Stimulated activated CD4-positive, alpha-beta T cell treated with anti-CD3 and anti-CD28 coated beads, Interleukin-1b, Interleukin-23, amount 100 ng/mL, for 48 hours (primary cell): ENCODE measurements at places on chromosomes 12 and 14.
A peak's percentile ranks its signal among the peaks of the same experiment; 100 is the strongest.

GRCh38 chr12:78914859-78915331 is 50.3 kb downstream of the SYT1 start:
- no peak for DNase-seq

- DNase-seq, result no peak
Observed at GRCh38 chr14:24270537-24271133, 762 bp downstream of the RABGGTA start.

GRCh38 chr12:127607146-127607725 is 659.7 kb upstream of the TMEM132C start:
- DNase-seq, result no peak

GRCh38 chr14:64971943-64972791 is at the start of gene RAB15:
Gene RAB15 (minus strand): TSS chr14:64972336. CDS start chr14:64972076, 260 bp downstream.
- peak; percentile 16 for DNase-seq

GRCh38 chr14:26959972-26960660 is 362.3 kb upstream of the NOVA1 start:
- no peak for DNase-seq

DNA sequence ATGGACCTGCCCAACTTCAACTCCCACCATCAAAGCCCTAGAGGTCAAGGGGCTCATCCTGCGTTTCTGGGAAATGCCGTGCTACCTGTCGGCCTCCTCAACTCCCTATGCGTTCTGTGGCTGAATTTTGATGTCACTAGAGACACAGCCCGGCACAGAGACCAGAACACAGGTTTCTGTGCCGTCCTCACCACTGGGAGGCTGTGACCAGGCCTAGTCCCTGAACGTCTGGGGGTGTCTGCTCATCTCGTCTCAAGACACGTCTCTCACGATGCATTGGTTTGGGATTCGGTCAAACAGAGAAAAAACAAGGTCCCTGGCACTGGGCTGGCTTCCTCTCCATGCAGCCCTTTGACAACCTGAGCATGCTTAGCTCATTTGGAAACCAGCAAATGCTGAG is 33.5 kb downstream of the SLC15A4 start:
- DNase-seq, result no peak

- DNase-seq, result no peak
Observed at GRCh38 chr12:130299574-130299973, 38.1 kb upstream of the PIWIL1 start.

DNA sequence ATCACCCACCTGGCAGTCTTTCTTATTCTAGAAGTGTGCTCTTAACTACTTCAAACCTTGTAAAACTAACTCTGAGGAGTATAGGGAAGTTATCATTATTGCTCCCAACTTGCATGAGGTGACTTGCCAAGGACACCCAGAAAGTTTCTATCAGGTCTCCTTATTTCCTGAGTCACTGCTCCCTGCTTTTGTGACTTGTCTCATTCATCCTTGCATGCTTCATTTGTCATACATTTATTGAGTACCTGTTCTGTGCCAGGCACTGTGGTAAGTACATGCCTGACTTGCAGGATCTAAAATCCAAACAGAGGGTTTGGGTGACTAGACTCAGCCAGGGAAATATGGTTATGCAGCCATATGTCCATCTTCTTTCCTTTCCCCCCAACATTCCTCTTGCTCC is 25.5 kb downstream of the CFAP251 start:
- no peak for DNase-seq

GRCh38 chr12:109720152-109720856 is 6.7 kb downstream of the FAM222A start:
- no peak for DNase-seq

- no peak for DNase-seq
Observed at GRCh38 chr14:72709916-72710611, 183.8 kb downstream of the DPF3 start.

- DNase-seq, result no peak
Observed at GRCh38 chr12:105912882-105913678, 225.7 kb downstream of the NUAK1 start.

DNA sequence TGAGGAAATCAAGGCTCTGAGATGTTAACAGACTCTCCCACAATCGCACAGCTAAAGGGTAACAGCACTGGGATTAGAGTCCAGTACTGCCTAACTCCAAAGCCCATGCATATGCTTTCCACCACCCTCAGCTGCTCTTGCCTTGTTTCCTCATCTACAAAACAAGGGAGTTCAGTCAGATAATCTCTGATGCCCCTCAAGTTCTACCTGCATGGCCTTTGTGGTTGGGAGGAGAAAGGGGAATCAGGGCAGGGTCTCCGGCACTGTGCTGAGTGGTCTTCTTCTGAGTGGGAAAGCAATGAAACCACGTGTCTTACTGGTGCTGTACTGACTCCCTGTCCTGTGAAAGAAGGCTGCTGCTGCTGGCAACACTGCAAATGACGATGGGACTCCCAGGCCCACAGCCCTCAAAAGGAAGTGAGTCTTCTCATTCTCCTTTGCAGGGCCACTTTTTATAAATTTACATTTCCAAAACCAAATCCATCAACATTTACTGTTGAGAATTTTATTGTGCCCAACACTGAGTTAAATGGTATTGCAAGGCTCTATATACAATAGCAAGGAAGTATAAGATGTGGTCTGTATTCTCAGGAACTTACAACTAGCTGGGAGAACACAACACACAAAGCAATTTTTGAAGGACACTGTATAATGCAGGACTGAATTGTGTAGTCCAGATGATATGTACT is 19.7 kb upstream of the DUSP16 start:
- no peak for DNase-seq

- peak; percentile 54 for DNase-seq
Observed at GRCh38 chr14:104137297-104138097, 890 bp upstream of the KIF26A start.

DNA sequence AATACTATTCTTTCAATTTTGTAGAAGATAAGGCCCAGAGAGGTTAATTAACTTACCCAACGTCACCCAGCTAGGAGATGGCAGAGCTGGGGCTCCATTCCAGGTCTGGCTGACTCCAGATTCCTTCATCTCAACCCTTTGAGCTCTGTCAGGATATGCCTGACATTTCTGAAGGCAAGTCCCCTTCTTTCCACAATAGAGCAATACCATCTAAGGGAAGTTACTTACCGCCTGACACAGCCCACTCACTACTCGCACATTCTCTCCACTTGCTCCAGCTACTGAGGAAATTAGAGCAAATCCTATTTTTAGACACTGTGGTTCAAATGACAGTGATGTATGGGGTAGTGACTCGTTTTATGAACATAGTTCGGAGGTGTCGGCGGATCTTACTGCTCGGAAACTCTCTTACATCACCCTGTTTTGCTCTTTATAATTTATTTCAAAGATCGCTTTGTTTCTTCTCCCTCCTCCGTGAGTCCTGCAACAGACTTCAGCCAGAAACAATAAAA is 2.0 kb upstream of the WSCD2 start:
- no peak for DNase-seq

DNA sequence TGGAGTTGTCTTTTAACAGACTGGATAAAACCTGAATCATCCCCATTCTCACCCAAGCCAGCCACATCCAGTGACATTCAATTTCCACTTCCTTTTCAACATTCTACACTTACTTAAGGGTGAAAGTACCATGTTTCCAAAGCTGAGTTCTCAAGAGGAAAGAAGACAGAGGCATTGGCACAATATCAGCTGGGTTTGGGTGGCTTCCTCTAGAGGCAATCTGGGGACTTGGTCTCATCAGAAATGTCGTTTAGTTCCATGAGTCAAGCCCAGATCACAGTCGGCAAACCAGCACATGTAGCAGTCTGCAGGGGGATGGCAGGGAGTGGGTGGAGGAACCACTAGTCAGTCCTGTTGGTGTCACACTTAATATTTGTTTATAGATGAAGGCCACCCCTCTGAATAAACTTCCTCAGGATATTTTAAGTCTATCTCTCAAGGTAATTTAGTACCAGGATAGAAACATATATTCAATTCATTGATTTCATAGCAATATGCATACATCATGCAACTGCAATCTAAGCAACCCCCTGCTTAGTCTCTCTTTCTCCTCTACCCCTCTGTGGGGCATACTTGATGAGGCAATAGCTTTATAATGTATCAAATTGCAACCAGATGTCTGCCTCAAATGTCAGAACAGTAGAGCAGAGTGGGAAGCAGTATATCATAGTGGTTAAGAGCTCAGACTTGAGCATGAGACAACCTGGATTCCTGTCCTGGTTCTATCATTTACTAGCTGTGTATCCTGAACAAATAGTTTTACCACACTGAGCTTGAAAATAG is 3.0 kb downstream of the SRRM4 start:
- no peak for DNase-seq

- no peak for DNase-seq
Observed at GRCh38 chr12:537772-538171, 78.0 kb downstream of the B4GALNT3 start.

- DNase-seq, result no peak
Observed at GRCh38 chr14:33332497-33332896, 393.8 kb downstream of the NPAS3 start.

DNA sequence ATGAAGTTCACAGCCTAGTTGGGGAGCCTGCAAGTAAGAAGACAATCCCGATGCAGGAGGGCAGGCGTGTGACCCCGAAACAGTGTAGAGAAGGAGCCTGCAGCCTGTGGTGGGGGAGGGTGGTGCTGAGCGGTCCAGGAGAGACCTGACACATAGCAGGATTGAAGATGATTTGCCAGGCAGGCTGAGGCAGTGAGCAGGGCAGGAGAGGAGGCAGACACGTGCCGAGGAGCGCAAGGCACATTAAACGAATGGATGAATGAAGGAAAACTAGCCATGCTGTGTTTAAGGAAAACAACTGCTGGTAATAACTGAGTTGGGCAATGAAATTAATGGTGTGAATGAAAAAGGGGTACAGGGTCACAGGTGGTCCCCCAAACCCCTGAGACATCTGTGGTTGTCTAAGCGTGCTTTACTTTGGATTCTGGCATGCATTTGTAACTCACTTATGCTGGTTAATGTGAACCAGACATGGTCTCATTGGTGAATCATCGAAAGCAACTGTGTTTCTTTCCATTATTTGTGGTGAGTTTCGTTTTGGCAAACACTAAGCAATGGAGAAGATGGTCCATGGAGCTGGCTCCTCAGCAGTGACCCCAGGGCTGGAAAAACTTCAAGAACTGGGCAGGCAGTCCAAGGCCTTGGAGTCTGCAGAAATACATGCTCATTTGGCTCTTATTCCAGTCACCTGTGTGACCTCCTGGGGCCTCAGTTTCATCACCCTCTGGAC is 96.9 kb upstream of the EVL start:
- no peak for DNase-seq

GRCh38 chr14:50516091-50516490 is 16.3 kb downstream of the MAP4K5 start:
- DNase-seq, result no peak

GRCh38 chr14:104108570-104109541 is 23.4 kb downstream of the ASPG start:
- DNase-seq, result peak; percentile 0

DNA sequence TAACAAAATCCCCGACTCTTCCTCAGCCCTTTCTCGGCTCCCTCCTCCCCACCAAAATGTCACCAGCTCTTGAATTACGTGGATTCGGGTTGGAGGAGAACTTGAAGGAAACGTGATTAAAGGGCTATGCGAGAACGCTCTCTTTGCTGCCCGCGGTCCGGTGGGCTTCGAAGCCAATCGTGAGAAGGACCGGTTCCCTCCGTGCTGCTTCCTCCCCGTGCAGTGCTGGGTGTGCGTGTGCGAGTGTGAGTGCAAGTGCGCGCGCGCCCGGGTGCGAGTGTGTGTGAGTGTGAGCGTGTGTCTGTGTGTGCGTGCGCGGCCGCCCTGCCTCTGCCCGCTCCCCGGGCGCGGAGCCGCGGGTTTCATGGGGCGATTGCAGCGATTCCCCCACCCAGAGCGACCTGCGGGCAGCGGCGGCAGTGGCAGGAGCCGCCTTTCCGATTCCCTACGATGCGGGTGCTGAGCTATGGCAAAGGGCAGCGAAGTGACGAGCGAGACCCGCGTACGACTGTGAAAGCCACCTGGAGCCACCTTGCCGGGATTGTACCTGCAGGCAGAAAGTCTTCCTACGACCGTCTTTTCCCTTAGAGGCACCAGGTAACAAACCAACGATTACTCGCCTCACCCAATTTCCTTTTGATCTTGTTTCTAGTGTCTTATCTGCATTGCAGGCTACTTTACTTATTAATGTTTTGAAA is 1.4 kb downstream of the LRFN5 start:
- DNase-seq, result no peak

GRCh38 chr14:81991998-81992397 is 458.3 kb upstream of the SEL1L start:
- DNase-seq, result no peak
